GM13977 (cell line): ENCODE measurements at places on chromosomes 2 and 18.

GRCh38 chr2:155309483-155309882 is 611.0 kb downstream of the KCNJ3 start:
- no peak for DNase-seq

DNA sequence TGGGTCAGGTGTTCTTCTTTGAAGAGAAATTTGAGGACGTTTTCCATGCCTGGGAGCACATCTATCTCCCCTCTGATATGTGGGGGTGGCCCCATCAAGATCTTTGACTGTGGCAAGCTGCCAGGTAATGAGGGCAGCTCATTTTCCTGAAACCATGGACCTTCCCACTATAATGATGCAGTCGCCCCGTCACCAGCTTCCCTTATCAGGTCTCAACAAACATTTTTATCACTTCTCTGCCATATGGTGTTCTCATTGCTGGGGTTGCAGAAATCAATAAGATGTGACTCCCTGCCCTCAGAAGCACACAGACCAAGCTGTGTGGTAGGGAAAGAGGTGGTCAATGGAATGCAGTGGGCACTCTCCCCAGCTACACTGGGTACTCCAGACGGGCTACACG is 48.4 kb upstream of the B3GNT7 start:
- no peak for DNase-seq

GRCh38 chr2:227460070-227460485 is 11.9 kb upstream of the AGFG1 start:
- DNase-seq = peak; percentile 39

DNA sequence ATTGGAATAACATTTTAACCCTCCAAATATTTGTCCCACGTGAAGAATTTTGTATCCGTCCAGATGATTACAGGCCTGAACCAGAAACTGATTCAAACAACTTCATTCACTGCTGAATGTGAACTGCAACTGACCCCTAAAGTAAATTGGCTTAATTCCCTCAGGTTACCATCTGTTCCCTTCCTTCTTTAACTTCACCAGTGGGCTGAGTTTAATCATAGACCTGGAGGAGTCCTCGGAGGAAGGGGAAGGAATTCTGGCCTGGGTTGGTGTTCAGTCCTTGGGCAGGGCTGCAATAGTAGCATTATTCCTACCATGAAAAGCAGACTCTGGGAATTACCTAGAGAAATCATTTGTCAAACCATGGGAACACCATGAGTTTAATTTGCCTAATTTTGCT is 207.4 kb downstream of the TMEM247 start:
- DNase-seq = no peak

GRCh38 chr2:216687646-216688045 is 7.7 kb downstream of the IGFBP5 start:
- no peak for DNase-seq

GRCh38 chr2:214180071-214180470 is 230.8 kb upstream of the VWC2L start:
- no peak for DNase-seq

DNA sequence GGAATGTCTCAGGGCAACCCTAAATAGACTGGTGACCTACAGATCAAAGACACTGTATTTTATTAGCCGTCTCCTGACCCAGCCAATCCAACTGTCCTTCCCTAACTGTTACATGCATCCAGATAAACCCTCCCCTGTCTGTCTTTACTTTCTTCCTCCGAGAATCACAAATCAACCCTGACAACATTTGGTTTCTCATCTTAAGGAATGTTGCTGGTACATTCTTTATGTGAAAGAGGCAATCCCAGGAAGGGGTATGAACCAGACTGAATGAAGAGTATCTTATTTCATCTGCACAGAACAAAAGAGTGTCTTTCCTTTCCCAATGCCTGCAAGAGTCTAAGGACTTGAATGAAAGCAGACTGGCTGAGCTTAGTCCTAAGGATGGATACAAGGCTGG is 113.9 kb upstream of the LTBP1 start:
- DNase-seq = no peak

DNA sequence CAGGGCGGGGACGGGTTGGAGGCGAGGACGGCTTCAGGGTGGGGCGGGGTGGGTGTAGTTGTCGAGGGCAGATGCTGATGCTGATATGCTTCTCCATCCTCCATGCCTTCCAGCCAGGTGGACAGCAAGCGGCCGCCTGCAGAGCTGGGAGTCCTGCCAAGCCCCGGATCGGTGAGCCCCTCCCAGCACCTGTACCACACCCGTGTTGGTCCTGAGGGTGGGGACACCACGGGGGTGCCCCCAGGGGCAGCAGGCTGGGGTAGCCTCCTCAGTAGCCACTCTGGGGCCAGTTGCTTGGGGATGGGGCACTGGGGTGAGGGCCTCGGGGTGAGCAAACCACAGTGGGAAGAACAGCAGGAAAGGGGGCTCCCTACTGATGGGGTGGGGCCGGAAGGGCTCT is 2.6 kb downstream of the ANO7 start:
- no peak for DNase-seq

DNA sequence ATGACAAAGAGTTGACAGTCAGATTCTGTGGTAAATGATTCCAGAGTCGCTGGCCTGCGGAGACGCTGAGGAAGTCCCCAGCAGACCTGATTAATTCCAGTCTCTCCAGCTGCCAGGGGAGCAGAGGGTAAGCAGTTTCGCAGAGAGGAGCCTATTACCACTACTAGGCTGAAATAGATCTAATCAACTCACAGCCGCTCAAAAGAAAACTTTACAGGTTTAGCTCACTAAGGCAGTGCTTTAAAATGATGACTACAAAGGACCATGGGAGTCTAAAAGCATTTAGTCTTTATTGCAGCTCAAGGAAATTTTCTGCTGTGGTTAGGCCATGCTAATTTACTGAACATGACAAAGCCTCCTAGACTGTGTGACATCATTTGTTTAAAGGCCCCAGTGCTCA is 445.6 kb upstream of the POU3F3 start:
- DNase-seq = no peak

DNA sequence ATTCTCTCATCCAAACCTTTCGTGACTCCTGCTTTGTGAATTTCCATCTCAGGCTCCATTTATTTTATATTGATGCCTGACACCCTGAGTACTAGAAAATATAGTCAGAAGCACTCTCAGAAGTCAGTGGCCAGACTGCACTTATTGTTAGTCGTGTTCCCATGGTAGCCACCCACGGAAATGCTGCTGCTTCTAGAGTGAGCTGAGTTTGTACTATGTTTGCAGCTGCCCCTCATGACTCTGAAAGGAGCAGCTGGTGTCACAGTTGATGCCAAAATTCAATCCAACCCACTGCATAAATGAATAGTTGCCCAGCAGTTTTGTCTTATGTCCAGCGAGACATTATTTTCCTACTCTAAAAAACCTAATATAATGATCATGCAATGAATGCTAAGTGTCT is 265.2 kb upstream of the SPHKAP start:
- DNase-seq = no peak

DNA sequence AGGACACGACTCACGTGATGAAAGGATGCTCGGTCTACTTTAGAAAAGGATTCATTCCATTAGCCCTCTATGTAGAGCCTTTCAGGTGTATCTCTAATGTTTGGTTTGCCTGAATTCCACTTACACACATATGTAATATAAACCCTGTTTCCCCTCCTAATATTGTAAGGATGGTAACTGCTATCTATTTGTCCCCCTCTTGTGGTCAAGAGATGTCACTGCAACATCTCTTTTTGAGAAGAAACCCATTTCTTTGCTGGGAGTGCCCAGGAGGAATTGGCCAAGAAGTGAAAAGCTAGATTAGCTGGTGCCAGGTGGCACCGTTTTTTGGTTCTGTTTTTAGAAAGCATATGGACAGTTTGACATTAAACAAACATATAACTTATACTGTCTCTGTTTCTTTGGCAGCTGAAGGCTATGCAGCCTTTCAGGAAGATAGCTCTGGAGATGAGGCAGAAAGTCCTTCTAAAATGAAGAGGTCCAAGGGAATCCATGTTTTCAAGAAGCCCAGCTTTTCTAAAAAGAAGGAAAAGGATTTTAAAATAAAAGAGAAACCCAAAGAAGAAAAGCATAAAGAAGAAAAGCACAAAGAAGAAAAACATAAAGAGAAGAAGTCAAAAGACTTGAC is 41.2 kb downstream of the RALBP1 start:
- DNase-seq = peak; percentile 55

DNA sequence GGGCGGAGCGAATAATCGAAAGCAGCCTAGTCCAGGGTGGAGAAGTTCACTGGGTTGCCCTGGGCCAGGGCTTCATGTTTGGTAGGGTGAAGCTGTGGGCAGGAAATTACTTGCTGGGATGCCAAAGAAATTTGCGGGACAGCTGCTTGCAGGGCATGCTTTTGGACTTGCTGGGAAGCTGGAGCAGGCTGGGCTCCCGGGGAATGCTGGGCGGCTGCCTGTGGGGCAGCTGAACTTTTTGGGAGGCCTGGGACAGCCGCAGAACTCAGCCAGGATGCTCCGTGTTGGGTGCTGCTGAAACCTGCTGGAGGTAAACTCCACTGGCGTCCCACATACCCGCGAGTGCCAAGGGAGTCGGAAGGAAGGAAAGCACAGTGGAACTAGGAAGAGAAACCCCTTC is 31.9 kb downstream of the ASB1 start:
- DNase-seq = no peak

DNA sequence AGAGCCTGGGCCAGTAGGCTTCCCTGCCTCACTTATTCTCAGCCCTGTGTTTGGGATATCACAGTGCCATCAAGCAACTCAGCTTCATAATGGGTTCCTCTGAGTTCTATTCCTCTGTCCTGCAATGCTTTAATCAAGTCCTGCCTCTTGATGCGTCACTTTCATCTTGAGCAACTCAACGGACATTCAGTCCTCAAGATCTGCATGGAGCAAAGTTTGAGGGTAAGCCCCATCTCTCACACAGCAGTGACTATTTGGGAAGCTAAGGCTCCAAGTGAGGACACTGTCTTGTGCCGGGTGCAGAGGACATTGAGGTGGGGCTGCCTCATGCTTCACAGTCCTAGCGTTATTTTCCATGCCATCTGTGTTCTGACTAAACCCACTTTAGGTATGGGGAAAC is 50.9 kb upstream of the PLB1 start:
- no peak for DNase-seq

DNA sequence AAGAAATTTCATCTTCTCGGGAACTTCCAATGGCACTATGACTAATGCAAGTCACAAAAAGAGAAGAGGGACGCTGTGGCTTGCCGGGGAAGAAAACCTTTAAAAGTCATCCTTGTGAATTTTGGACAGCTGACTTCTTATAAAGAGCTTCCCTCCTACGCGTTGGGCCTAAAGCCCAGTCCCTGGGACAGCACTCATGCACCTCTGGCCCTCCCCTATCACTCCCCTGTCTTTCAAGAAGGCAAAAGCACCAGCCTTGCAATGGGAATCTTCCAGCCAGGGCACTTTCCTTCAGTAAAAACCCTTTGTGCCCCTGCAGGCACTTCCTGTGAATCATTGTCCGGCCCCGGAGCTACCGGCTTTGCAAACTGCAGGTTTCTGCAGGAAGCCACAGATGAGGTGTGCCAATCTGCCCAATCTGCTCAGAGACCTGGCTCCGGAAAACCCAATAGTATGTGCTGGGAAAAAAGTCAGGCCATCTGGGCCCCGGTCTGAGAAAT is 7.1 kb downstream of the MREG start:
- DNase-seq = no peak

DNA sequence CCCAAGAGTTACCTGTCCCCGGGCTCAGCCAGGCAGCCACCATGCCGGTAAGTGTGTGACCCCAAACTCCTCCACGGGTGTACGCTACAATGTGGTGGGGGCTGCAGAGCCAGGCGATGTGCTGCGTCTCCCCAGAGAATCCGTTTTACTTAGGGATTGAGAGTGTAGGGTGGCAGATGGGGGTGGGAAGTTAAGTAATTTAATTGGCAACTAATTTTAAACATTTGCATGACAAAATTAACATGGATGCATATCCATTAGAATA is 26.6 kb upstream of the RPL31 start:
- no peak for DNase-seq

GRCh38 chr2:156779416-156780120 is 343.4 kb downstream of the GPD2 start:
- no peak for DNase-seq

GRCh38 chr2:231000211-231000904 is 4.4 kb downstream of the SPATA3 start:
- no peak for DNase-seq

GRCh38 chr2:163698857-163699256 is 37.0 kb downstream of the FIGN start:
- DNase-seq = no peak

DNA sequence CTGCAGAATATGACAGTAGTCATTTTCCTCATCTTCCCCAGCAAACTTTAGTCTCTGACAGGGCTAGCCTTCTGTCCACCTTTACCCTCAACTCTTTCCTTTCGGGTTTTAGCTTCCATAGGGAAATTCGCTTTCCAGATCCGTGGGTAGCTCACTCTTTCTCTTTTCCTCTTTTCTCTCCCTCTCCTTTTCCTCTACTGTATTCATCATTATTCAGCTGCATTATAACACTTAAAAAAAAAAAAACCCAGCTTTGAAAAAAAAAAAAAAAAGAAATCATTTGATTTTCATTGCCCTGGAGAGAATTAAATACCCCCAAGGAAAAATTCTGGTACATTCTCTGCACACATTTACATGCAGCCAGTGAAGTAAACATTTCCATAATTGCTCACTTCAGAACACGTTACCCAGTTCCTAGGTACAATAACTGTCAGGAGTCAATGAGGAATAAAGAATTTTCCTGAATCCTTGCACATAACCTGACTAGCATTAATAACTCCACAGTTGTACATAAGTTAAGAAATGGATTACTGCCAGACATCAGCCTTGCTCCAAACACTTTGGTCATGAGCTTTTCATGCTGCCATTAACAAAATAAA is 63.5 kb downstream of the ZNF521 start:
- DNase-seq = no peak

DNA sequence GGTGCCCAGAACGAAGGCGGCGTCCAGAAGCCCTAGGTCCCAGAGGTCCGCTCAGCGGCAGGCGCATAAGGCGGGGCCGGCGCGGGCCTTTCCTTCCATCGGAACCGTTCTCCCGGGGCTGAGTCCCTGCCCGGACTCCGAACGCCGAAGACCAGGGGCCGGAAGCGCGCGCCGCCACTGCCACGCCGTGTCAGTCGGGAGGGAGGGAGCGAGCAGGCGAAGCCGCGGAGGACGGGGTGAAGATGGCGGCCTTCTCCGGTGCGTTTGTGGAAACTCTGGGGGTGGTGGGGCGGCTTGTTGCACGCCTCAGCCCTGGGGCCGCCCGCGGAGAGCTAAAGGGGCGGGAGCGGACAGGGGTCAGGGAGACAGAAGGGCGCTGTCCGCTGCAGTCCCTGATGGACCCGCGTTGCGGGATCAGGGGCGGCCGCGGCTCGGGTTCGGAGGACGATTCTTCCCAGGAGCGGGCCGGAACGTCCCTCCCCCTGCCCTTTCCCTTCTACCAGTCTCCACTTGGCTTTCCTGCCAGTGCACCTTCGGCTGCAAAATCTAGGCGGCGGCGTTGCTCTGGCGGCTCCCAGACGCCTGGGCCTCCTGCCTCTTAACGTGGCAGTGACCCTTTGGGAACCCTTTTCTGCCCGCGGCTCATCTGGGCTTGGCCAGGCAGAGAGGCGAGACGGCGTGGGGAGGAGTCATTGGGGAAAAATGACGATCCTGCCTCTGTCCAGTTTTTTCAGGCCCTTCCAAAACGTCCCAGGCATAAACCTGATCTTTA is at the start of gene DDX1:
TSS of gene DDX1 (plus strand) at position 177 of the 772 bp plus-strand sequence. CDS start at position 243, 66 bp downstream.
- peak; percentile 84 for DNase-seq

- DNase-seq = no peak
Measured at GRCh38 chr2:212708355-212708754, 169.8 kb upstream of the ERBB4 start.
